ENCODE measurements at places on chromosomes 2 and 18.

DNA sequence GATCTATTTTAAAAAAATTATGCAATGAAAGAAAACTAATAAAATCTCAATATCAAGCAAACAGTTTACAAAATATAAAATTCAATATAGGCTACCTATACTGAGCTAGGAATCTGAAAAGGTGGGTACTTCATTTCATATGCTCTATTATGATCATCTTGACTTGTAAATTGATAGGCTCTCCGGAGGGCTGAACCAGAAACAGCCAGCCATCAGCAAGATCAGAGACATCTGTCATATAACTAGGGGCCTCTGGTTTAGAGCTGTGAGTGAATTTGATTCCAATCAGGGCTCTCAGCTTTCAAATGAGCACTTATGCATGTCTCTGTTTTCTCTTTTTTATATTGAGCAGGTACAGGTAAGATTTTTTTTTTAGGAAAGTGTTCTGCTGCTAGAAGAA lies 114.2 kb downstream of the SPHKAP start:
- DNase-seq: no peak

DNA sequence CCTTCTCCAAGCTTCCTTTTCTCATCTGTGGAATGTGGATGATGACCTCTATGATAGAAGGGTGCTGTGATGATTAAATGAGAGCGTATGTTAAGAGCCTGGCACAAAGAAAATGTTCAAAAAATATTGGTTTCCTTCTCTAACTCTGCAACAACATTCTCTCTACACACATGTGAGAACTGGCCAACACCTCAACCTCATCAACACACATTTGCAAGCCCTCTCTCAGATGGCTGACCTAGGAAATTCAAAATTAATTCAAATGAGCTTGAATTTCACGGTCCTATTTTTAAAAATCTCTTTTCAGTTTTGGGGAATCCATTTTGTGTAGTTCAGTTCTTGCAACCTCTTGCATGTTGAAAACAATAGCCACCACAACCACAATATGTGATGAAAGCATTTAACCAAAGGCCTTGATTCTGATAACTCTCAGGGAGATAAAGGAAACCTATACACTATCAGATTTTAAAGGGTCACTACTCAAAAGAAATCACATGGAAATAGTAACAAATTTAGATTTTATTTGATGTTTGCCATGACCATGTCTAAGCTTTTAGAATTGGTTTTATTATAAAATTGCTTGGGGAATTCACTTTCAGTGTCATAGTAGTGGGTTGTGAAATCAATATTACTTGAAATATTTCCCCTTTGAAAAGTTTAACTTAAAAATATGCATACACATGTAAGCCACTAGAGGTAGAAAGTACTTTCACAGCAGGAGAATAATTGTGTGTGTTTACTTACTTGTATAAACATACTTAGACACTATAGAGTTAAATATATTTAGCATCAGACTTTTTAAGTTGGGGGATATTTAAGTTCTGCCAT lies 16.6 kb upstream of the NABP1 start:
- no peak for DNase-seq

DNA sequence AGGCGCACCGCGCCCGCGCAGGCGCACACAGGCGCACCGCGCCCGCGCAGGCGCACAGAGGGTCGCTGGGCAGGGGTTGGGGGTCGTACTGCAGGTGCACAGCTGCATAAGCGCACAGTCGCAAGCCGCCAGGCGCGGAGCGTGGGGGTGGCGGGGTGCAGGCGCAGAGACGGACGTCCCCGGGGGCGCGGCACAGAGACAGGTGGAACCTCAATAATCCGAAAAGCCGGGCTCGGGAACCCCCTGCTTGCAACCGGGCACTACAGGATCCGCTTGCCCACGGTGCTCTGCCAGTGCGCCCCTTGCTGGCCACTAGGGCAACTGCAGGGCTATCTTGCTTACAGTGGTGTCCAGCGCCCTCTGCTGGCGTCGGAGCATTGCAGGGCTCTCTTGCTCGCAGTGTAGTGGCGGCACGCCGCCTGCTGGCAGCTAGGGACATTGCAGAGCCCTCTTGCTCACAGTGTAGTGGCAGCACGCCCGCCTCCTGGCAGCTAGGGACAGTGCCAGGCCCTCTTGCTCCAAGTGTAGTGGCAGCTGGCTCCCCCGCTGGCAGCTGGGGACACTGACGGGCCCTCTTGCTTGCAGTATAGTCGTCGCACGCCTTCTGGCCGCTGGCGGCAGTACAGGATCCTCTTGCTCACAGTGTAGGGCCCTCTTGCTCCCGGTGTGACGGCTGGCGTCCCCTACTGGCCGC lies 34.9 kb downstream of the FAM110C start:
- peak; percentile 53 for DNase-seq

DNA sequence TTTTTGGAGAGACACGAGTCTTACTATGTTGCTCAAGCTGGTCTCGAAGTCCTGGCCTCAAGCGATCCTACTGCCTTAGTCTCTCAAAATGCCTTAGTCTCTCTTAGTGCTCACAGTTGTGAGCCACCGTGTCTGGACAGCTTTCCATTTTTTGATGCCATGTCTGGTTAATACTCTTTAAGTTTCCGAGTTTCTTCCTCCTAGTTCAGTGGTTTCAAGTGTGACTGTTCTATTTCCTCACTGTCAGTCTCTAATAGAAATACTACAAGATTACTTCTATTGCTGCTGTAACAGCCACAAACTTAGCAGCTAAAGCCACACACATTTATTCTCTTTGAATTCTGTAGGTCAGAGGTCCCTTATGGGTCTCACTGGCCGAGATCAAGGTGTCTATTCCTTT lies 125.1 kb upstream of the MGAT5 start:
- no peak for DNase-seq

- DNase-seq: no peak
Observed at GRCh38 chr2:222575618-222576017, 80.3 kb downstream of the FARSB start.

GRCh38 chr2:34985474-34985873 lies 1370.1 kb upstream of the CRIM1 start:
- DNase-seq: no peak

GRCh38 chr2:137161250-137161649 lies 395.9 kb downstream of the THSD7B start:
- DNase-seq: no peak

DNA sequence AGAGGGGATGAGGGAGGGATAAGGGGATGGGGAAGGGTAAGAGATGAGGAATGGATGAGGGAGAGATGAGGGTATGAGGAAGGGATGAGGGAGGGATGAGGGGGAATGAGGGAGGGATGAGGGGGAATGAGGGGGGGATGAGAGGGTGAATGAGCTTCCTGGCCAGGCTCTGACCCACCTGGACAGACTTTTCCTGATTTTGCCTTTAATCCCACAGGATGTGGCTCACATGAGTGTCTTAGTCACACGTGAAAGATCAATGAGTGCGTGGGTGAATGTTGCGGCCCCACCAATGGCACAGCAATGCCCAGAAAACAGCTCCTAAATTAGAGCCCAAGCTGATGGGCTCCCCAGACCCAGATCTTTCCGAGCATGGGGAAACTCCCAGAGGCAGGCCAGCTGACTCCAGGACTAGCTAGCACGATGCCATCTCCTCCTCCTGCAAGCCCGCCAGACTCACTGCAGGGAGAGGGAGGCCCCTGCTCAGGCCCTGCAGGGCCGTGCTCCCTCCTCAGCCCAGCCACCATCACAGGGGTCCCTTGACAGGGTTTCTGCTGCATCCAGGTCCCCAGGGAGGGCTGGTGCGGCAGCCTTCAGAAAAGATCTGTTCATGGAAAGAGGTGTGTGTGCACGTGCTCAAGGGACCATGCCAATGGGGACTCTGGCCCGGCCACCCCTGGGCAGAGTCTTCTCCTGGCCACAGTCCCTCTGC lies 41.4 kb downstream of the AQP12A start:
- DNase-seq: no peak

- DNase-seq: no peak
Observed at GRCh38 chr18:50742952-50743351, 76.9 kb downstream of the MRO start.

DNA sequence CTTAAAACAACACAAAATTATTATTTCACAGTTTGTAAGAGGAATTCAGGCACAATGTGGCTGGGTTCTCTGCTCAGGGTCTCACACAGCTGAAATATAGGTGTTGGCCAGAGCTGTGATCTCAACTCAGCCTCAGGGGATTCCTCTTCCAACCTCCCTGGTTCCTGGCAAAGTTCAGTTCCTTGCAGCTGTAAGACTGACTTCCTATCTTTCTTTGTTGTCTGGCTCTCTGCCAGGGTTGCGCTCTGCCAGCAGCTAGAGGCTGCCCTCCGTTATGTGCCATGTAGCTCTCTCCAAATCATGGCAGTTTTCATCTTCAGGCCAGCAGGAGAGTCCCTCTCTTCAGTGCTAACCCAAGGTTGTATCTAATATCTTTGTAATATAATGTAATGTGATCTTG lies 272.5 kb upstream of the KCNJ3 start:
- no peak for DNase-seq

DNA sequence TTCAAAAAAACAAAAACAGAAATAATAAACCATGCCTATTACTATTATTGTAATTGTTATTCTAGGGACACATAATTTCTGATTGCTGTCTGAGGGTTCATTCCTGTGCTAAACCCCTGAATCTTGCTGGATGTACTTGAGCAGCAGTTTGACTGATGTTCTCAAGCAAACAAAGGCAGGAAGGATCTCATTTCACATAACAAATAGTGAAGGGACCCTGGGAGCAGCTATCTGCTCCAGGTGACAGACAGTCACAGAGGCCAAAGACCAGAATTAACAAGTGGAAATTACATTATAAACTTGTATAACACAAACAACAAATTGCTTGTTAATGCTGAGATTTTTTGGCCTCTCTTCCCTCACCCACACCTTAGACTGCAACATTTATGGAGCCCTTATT lies 284.2 kb downstream of the THSD7B start:
- no peak for DNase-seq

DNA sequence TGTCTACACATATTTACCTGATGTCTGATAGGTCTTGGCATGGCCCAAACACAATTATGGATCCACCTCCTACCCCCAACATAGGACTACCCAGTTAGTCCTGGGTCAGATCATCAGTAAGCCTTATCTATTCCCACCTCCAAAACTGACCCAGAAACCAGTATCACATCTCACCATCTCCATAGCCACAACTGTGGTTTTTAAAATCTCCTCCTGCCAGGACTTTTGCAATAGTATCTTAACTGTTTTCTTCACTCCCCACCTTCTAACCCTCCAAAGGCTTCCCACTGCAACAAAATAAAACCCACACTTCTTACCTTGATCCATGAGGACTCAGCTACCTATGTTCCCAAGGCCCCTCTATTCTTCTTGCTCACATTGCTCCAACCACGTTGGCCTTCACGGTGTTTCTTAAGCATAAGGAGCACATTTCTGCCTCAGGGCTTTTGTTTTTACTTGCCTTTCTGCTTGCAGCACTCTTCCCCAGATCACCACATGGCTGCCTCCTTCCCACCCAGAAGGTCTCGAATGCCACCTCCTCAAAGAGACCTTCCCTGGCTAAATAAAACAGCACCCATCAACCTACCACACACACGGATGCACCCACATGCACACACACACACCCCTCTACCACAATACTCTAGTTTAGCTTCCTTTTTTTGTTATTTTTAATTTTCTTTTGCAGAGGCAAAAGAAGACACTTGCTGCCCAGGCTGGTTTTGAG lies 125.9 kb upstream of the SLC1A4 start:
- no peak for DNase-seq

DNA sequence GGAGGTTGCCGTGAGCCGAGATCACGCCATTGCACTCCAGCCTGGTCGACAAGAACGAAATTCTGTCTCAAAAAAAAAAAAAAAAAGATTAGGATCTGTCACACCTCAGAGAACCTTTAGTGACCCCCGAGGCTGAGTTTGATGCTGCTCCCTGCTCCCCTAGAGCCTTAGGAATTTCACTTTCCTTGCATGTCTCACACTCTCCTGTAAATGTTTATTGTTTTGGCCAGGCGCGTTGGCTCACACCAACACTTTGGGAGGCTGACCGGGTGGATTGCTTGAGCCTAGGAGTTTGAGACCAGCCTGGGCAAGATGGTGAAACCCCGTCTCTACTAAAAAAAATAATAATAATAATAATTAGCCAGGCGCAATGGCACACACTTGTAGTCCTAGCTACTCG lies 31.5 kb downstream of the SRSF7 start:
- DNase-seq: no peak

- no peak for DNase-seq
Observed at GRCh38 chr2:101811226-101812015, 113.9 kb downstream of the MAP4K4 start.

GRCh38 chr18:11511434-11512095 lies 97.8 kb upstream of the SLC35G4 start:
- DNase-seq: no peak

Data from activated CD4-positive, alpha-beta T cell treated with anti-CD3 and anti-CD28 coated beads for 24 hours (primary cell).